Caudate nucleus (tissue), 63 donors: ENCODE measurements at places on chromosomes 6 and 20.

GRCh38 chr20:62907384-62908317 lies 18.7 kb downstream of the DIDO1 start:
- no peak for DNase-seq

GRCh38 chr6:15845492-15845891 lies 182.7 kb upstream of the DTNBP1 start:
- no peak for DNase-seq

GRCh38 chr6:132725947-132726607 lies 12.2 kb upstream of the VNN1 start:
- DNase-seq, result no peak

GRCh38 chr6:35177157-35177556 lies 36.0 kb upstream of the TCP11 start:
- DNase-seq, result no peak

DNA sequence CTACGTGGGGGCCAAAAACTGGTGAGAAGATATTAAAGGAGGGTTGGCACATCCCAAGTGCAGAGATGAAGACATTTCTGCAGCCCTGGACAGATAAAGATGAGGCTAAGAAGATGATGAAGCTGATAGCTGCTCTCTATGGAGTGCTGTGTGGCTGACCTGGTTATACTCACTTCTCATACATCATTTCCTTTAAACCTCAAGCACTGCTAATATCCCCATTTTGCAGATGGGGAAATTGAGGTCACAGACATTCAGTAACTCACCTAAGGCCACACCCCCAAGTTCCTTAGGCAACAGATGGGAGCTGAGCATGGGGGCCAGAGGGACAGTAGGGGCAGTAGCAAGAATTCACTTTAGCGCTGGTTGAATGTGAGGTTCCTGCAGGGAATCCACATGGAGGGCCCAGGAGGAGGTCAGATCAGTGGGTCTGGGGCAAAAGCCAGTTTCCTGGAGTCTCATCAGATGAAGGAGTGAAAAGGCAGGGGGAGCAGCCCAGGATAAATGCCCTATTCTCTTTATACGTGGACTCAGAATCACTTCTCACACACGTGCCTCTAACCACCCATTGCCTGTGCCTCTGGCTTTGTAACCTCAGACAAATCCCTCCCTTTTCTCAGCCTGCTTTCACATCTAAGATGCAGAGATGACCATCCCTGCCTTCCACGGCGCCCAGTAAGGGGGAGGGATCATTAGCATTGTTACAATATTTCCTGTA lies 125.8 kb downstream of the NFATC2 start:
- no peak for DNase-seq

- no peak for DNase-seq
These were observed 9.2 kb downstream of the RBBP8NL start for GRCh38 chr20:62417981-62418708.

DNA sequence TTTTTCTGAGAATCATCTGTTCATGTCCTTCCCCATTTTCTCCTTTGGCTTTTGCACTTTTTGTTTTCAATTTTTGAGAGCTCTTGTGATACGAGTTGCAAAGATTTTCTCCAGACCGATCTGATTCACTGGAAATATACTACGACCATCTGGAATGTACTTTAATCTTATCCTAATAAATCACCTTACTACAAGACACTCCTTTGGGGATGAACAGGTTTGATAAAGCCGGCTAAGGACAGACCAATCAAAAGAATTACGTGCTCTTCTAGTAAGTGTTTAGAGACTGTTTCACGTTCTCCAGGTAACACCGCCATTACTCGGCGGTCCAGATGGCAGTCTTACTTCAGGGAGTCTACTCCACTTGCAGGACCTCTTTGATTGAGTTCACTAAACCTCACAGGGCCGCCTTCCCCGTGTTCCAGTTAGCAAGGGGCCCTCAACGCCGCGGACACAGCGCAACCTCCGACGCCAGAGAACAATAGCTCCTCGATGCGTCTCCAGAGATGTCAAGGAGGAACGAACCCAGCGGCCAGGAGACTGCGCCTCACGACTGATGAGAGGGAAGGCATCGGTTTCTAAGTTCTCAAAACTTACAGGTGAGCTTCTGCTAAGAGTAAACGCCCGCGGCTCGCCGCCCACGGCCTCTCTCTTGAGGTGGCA lies 920 bp upstream of the WTAP start:
- DNase-seq, result no peak

GRCh38 chr20:56420028-56420427 lies 8.0 kb downstream of the CASS4 start:
- DNase-seq, result no peak

GRCh38 chr6:143370812-143371370 lies 79.6 kb downstream of the ADAT2 start:
- DNase-seq, result no peak

DNA sequence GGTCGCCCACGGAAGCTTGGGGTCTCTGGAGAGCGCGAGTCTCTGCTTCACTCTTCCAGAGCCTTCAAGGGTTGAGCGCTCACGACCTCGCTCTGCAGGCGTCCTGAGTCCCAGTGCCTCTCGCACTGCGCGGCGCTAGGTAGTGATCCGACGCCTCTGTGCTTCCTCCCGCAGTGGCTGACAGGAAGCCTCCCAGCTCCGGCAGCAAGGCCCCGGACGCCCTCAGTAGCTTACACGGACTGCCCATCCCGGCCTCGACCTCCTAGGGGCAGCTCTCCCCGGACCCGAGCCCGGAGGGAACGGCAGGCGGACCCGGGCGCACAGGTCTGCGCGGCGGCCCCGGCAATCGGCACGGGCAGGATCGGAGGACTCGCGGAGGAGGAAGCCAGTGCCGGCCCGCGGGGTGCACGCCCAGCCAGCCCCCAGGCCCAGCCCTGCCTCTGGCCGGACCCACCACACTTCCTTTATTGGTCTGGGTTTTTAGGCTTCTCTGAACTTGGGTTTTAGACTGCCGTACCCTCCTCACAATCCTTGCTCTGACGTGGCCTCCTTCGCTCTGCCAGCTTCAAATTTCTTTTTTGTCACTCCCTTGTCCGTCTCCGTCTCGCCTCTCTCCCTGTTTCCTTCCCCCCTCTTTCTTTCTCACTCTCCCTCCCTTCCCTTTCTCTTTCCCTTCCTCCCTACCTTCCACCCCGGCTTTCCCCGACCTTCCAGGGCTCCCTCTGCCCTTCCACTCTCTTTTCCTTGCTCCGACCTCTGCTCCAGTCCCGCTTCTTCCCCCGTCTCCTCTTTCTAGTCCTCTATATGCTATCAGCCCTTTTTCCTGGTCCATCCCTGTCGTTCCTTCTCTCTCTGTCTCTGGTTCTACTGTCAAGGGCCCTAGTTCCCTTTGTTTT lies 9.1 kb downstream of the PAX1 start:
- DNase-seq, result no peak

GRCh38 chr20:8527998-8528723 lies 396.1 kb downstream of the PLCB1 start:
- no peak for DNase-seq

DNA sequence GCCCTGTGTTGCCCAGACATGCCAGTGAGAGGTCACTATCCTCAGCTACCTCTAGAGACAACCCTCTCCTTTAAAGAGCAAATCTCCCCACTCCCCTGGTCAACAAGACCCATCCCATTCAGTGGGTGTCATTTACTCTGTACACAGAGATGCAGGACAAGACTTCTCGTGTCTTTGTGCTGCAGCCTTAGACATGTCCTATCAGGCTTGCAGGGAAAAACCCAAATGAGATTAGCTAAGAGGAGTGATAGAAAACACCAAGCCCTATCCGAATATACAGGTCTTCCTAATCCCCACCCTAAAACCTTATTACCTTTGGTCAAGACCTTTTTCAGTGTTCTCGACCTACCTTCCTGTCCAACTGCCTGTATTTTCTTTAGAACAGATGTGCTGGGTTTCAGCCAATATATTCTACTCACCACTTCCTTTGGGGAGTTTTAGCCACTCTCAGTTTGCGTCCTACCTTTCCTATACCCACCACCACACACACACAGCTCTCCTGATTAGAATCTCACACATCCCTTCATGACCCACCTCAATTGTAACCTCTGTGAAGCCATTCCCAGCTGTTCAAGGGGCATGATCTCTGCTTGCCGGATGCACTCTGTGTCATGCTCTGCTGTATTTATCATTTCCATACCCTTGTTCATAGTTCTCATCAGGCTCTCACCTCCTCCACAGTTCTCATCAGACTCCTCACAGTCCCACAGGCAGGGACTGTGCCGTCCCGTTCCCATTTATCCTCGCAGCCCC lies 39.7 kb downstream of the TRAM2 start:
- no peak for DNase-seq

DNA sequence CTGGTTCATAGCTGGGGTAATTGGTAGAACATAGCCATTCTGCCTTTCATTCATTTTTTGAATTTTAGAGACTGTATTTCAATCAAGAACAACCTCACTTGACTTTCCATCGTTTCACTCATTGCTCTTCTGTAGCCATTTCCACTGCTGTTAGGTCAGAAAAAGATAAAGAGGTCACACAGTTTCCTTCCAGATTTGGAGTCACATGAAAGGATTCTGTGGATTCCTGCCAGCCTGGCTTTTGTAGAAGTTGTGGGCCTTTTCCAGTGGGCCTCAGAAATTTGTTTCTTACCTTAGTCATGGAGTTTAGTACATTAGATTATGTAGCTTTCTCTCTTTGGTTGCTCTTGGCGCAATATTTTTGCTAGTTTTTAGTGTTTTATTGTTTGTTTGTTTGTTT lies 157.8 kb downstream of the SASH1 start:
- no peak for DNase-seq

DNA sequence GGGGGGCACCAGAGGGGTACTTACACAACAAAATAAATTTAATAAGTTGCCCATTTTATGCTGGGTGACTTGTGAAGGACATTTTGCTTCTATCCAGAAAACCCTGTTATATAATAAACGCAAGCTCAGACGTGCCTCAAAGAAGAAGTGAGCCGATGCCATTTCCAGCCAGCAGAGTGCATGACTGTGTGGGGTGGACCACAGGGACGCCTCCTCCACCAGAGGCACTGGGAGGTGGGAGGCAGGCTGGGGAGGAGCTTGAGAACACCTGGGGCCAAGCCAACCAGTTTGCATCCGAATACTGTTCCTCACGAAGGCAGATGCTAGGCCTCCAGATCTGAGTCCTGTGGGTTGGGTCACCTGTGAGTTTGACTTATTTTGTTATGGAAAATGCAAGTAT lies 363.8 kb downstream of the RNGTT start:
- no peak for DNase-seq

DNA sequence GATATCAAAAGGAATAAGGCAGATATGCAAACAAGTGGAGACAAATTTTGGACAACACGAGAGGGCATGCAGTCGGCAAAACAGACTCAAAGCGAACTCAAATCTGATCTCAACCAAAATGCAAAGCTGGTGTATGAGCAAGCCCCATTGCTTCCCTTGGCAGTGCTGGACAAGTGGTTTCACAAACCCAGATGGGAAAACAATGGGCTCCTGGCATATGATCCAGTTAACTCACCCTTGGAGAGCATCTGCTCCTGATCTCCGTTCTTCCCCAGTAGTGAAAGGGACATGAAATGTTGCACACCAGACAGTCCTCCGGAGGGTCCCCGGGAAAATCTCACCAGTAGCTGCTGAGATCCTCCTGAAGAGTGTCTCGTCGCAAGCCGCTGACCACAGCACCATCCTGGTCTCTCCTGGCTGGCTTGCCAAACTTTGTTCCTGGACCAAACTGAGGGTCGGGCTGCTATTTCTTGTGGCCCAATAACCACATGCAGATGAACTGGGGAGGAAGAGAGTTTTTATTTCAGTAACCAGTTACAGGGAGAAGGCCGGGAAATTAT lies 84.3 kb upstream of the THBS2 start:
- DNase-seq, result no peak

- peak; percentile 9 for DNase-seq
These were observed 5.1 kb upstream of the BPI start for GRCh38 chr20:38298768-38299288.

DNA sequence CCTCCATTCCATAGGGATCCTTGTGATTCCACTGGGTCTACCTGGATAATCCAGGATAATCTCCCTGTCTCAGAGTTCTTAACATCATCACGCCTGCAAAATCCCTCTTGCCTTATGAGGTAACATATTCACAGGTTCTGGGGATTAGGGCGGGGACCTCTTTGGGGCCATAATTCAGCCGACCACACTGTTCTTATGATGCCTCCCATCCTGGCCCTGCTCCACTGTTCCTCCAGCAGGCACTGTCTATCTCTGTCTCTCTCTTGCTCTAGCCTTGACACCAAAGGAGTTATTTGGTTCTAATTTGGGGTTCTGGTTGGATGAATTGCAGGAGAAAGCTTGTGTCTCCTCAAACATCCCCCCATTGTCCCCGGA lies 168.1 kb downstream of the NFATC2 start:
- no peak for DNase-seq

DNA sequence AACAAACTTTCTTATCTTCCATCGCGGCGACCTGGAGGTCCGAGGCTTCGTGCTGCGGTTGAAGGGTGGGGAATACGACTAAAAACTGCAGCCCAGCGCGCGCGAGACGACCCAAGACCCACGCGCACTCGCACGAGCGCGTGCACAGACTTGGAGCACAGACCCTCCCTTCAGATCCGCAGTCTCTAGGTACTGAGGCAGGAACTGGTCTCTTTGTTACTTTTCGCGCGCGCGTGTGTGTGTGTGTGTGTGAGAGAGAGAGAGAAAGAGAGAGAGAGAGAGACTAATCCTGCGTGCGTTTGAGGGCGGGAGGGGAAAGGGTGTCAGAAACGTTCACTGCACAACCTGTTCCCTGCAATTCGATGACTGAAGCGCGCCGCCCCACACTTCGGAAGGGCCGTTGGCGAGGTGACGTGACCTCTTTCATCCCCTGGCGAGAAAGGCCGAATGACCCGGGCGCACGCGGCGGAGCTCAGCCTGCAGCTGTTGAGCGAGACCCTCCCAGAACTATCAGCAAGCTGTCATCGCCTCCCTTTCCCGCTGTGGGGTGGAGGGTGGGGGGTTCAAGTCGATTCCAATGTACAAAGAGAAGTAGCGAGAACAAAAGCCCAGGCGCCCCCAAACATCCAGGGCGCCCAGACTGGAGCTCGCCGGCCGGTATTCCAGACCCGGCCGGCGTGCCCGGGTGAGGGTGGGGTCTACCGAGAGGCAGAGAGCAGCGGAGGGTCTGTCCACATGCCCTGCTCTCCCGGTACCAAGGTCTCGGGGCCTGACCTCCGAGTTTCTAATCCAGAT lies 1.5 kb upstream of the TUBB2B start:
- DNase-seq, result no peak

GRCh38 chr6:166578536-166579236 lies 7.8 kb downstream of the RAMACL start:
- no peak for DNase-seq

- DNase-seq, result no peak
These were observed 248.8 kb downstream of the SOD2 start for GRCh38 chr6:159444056-159444760.

DNA sequence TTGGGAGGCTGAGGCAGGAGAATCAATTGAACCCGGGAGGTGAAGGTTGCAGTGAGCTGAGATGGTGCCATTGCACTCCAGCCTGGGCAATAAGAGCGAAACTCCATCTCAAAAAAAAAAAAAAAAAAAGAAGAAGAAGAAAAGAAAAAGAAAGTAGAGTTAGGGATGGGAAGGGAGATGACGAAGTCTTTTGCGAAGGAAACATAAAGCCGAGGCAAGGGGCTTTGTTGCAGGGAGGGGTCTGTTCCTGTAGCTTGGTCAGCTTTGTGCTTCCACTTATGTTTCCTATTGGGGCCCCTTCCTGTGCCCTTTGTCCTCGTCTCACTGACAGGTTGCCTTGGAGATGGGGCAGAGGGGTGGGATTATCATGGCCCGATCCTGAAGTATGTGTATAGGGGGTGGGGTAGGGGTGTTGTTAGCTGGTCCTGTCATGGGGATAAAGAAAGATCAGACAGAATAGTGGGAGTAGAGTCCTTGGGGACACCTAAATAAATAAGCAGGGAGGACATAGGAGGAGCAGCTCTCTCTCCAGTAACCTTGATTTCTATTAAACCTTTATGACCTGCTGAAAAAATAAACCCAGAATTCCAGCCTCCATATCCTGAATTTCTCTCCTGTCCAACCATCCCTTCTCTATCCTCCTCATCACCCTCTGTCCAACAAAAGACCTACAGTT lies 1.1 kb upstream of the CLIC1 start:
- no peak for DNase-seq
